Kidney capillary endothelial cell (primary cell): ENCODE measurements at places on chromosomes 6 and 20.
A peak's percentile ranks its signal among the peaks of the same experiment; 100 is the strongest.

DNA sequence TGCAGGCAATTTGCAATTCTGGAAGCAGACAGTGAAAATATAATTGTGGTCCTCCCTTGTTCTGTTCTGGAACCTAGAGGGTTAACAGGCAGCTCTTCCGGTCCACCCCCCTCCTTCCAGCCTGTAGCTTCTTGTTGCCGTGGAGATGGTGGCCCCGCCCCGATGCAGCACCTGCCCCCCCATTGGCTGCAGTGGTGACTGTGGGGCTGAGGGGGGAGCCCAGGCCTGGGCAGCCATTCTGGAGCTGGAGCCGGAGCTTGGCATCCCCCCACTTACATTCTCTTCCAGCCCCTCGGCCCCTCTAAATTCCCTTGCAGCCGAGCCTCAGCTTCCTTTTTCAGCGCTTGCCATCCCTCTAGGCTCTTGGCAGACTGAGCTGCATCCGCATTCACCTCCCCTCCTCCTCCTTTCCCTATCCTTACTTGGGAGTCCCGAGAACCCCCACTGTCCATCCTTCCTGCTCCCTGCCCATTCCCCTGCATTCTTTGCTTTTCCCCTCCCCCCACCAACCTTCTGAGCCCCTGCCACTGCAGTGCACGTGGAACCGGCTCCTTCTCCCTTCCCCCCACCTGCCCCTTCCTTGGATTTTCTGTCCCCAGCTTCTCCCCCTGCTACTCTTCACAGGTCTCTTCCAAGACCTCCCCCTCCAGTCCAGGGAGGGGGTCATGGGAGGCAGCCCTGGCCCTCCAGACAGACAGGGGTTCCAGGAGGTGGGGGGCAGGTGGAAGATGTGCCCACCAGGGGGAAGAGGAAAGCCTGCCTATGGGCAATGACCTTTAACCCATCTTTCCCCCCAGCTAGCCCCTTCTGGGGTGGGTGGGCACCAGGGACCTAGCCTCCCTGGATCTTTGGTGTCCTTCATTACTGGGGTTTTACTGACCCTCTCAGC lies 11.4 kb downstream of the SYNGAP1 start:
- no peak for DNase-seq

GRCh38 chr6:90168693-90169131 lies 127.9 kb downstream of the BACH2 start:
- DNase-seq: no peak

DNA sequence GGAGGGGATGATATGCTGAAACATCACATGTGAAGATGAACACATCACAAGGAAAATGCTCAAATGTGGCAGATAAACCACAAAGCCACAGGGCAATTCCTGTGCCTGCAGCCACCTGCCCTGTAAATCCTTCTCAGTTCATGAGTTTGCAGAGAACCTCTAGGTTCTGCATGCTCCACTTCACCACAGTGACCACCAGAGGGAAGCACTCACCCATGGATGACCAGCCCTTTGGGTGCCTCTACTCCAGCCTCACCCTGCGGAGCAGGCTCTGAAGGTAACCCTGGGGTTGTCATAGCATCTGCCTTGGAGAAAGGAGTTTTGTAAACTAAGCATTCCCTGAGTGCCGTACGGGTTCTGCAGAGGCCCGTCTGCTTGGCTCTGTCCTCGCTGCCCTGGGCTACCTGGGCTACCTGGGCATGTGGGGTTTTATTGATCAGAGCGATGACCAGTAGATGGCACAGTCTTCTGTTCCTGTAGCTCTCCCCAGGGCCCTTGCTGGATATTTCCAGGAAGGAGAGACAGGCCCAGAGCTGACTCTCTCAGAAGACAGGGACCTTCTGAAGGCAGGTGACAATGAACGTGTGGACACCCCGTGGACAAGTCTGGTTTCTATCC lies 31.7 kb upstream of the CST1 start:
- peak; percentile 31 for DNase-seq

DNA sequence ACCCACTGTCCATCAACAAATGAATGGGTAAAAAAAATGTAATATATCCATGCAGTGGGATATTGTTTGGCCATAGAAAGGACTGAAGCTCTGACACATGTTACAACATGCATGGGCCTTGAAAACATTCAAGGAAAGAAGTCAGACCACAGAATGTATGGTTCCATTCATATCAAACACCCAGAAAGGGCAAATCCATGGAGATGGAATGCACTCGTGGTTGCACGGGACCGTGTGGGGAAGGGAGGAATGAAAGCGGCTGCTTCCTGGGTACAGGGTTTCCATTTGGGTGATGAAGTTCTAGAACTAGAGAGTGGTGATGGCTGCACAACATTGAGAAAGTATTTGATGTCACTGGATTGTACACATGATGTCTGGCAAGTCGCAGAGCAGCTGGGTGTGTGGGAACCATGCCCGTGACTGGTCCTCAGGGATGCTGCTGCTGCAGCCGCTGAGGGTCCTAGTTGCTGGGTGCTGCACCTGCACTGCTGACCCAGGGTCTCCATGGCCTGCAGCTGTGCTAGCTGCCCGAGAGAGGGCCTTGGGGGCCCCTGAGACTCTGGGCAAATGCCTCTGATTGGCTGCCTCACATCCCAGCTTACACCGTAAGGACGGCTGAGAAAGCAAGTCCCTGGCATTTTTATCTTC lies 220.3 kb downstream of the NRN1 start:
- DNase-seq: no peak

GRCh38 chr6:44219815-44220784 lies 3.3 kb upstream of the SLC29A1 start:
- no peak for DNase-seq

GRCh38 chr6:37713529-37714119 lies 15.9 kb upstream of the MDGA1 start:
- DNase-seq: no peak

GRCh38 chr6:75673884-75674283 lies 72.2 kb downstream of the SENP6 start:
- no peak for DNase-seq

- no peak for DNase-seq
Measured at GRCh38 chr20:15022921-15023320, 685.5 kb upstream of the FLRT3 start.

DNA sequence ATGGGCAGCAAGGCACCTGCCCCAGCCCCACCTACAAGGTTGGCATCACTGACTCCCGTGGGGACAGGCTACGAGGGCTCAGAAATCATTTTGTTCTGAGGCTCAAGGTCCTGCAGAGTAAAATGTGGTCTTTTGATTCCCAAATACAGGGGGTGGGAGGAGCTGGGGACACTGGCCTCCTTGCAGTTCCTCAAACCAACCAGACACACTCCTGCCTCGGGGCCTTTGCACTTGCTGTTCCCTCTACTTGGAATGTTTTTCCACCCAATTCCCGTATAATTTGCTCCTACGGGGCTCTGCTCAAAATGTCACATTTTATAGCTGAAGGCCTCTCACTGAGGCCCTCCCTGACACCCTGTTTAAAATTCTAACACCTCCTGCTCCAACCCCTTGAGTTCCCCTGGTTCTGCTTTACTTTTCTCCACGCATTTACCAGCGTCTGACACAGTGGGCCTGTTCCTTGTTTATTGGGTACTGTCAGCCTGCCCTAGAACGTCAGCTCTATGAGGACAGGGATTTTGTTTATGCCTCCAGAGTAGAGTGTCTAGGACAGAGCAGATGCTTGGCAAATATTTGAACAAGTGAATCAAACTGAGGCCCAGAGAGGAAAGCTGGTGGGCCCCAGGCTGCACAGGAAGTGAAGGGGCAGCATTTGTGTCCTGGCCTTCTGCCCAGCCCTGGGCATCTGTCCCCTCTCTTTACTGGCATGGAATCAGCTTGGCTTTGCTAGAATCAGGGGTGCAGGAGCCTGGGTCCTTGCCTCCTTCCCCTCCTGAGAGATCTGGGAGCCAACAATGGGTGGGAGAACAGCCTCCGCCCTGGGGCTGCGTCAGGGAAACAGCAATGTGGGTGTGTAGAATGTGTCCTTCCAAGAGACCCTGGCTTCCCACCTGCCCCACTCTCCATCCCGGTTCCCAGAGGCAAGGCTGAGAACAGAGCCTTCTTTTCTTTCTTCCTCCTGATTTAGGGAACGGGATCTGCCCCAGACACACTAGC lies 18.5 kb downstream of the NOL4L start:
- DNase-seq: no peak

GRCh38 chr20:36471885-36472636 lies 69.3 kb upstream of the MYL9 start:
- no peak for DNase-seq

DNA sequence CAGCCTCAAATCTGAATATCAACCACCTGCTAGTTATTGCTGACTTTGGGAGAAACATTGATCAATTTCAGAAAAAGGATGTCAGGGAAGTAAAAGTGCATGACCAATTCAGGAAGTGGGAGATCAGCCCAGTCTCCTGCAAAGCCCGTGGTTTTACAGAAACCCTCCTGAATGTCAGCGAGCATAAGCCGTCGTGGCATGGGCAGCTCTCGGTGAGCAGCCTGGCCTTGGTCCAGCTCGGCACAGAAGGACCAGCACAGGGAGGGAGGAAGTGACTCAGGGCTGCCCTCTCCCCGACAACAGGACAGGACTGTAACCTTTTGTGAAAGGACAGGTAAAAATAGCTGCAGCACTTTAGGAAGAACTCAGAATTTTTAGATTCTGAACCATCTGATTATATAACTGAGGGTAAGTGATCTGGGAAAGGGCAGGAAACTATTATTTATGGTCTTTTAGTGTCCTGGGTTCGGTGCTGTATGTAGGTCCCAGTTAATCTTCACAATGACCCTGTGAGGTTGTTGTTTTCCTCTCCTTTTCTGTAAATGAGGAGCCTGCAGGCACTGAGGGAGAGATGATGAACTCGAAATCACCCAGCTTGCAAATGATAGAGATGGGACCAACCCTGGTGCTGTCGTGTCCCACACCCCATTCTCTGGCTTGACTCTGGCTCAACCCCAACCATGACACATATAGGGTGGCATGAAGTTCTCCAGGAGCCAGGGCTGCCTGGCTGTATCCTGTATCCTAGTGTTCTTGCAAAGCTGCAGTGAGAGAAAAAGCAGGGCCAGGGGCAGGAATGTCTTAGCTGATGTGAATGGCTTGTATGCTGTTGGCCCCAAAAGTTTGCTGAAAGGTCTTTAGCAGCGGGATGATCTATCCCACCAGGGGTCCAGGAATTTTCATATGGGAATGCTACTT lies 37.6 kb downstream of the NRN1 start:
- peak; percentile 63 for DNase-seq

- no peak for DNase-seq
Measured at GRCh38 chr20:16785226-16785625, 37.1 kb downstream of the OTOR start.

DNA sequence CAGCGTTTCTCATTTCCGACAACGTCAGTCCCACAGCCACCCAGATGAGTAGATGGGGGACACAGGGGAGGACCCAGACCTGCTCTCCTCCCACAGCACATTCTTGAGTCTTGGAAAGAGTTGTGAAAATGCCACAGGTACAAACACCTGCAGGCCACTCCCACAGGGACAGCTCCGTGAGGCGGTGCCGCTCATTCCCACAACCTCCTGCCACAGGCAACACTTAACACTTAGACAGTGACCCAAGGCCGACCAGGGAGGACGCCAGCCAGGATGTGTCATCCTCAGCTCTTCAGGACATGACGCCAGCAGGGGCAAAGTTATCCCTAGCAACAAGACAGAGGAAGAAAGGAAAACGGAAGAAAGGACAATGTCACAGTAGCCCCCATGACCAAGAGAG lies 22.9 kb upstream of the HLA-B start:
- no peak for DNase-seq

DNA sequence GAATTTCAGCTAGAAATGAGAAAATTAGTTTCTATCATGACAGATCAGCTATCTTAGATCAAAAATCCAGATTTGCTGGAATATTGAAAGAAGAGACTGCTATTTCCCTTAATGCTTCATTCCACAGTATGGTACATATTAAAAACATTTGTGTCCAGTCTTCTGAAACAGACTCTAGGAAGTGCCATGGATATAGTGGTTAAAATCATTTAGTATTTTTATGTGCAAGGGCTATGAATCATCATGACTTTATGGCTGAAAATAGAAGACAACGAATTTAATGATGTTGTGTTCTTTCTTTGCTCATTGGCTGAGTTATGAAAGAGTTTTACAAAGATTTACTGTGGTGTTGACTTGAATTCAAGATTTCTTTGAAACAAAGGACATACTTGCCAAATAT lies 146.6 kb downstream of the ANKRD60 start:
- peak; percentile 69 for DNase-seq

GRCh38 chr6:43907789-43908472 lies 137.9 kb downstream of the VEGFA start:
- DNase-seq: no peak

- no peak for DNase-seq
Measured at GRCh38 chr20:2680046-2680445, 12.5 kb upstream of the EBF4 start.

DNA sequence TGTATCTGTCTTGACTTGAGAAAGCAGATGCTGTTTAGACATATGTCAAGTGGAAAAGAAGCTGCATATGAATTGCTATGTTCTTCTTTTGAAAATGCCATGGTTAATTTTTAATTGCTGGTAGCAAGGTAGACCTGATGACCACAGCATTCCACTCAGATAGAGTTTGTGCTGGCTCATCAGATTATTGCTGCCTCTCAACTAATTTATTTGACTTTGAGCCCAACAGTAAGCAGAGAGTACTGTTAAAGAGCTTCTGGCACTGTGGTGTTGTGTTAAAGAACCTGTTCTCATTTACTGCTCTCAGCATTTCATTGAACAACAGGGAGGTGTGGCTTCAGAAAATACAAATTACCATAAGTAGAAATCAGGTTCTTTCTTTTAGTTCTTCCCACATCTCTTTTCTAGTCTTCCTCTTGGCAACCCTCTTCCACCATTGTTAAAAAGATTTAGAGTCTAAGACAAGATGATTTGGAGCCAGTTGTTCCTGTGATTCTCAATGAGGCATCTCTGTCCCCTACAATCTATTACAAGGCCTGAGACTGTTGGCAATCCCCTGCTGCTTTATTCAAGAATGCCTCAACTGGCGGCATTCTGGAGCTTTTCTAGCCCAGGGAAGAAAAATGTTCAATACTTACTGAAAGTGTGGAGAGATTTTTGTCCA lies 967.6 kb upstream of the GJE1 start:
- no peak for DNase-seq

GRCh38 chr20:49677777-49678758 lies 35.6 kb downstream of the B4GALT5 start:
- no peak for DNase-seq

- DNase-seq: no peak
Measured at GRCh38 chr6:170190046-170190445, 100.8 kb downstream of the DLL1 start.

GRCh38 chr20:6769903-6770785 lies 2.7 kb downstream of the BMP2 start:
- DNase-seq: peak; percentile 57

DNA sequence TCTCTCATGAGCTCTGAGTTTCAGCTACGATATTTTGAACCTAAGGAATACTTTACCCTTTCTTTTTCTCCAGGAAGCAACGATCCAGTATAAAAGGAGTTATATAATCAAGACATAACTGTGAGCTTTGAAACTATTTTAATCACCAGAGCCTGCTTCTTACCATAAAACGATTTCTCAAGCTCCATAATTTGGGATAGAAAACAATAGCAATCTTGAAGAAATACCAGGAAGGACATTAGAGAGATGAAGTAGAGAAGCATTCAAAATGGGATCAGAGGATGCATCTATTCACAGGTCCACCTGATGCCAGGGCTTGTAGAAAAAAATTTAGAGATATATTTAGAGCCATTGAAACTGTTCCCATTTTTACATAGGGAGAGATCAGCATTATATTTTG lies 135.9 kb downstream of the FUT9 start:
- no peak for DNase-seq
